Choroid plexus epithelial cell (primary cell): ENCODE measurements at places on chromosomes 7 and 10.

DNA sequence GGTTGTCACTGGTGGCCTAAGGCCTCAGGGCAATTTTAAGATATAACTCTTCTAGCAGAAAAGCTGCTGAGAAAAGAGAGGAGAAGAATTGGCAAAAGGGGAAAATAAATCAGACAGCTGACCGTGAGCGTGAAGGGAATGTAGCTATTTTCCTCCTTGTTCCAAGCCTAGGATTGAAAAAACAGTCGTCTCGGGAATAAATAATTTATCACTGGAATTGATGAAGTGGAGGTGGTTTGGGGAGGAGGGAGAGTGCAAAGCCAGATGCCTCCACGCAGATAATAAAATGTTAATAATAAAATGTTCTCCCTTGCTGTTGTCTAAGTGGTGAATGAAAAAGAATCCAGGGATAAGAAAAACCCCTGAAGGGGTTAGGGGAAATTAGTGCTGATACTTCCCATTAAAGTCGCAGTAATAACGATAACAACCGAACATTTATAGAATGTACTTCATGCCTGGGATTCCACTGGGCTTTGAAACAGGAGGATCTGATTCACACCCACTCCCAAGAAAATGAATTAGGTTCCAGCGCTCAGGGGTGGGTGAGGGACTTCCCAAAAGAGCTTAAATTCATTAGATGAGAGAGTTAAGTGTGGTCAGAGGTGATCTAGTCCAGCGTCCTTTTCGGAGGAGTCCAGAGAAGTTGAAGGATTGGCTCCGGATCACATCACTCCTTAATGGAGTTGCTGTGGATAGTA lies 27.3 kb downstream of the BAMBI start:
- DNase-seq: no peak

- no peak for DNase-seq
Measured at GRCh38 chr7:118286131-118286530, 61.6 kb downstream of the ANKRD7 start.

DNA sequence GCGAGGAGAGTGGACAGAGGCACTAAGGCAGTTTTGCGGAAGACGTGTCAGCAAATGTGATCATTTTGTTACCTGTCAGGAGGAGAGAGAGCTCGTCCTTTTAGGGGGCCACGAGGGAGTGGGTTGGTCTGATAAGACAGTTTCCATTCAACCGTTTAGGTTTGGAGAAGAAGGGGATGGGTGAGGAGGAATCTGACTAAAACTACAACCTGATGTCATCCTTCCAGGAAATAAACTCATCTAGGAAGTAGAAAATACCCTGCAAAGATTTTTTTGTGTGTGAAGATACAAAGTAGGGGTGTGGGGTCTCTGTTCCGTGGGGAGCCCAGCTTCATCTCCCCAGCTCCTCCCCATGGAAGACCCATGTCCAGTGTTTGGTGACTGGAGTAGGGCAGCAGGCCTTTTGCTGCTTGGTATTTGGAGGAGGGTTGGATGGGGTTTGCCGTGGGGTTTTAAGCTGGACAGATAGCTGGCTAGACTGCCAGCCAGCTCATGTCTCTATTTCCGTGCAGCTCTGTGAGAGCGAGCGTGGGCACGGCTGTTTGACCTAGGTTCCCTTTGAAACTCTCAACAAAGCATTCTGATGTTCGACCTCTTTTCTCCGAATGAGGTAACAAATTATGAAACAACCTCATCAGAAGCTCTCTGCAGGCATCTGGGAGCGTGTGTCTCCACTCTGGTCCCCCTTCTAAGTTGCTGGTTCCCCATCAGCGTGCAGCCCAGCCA lies 136.0 kb upstream of the TCF7L2 start:
- no peak for DNase-seq

DNA sequence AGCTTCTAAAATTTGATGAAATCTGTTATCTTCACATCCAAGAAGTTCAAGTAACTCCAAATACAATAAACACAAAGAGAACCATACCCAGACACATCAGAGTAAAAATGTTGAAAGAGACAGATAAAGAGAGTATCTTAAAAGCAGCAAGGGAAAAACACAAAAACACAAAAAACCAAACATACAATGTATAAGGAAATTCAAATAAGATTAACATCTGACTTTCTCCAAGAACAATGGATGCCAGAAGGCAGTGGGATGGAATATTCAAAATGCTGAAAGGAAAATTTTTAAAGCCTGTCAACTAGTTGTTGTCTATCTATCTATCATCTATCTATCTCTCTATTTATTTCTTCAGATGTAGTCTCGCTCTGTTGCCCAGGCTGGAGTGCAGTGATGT lies 72.4 kb upstream of the MKLN1 start:
- no peak for DNase-seq

GRCh38 chr7:108486291-108486966 lies 30.2 kb upstream of the NRCAM start:
- peak; percentile 72 for DNase-seq

DNA sequence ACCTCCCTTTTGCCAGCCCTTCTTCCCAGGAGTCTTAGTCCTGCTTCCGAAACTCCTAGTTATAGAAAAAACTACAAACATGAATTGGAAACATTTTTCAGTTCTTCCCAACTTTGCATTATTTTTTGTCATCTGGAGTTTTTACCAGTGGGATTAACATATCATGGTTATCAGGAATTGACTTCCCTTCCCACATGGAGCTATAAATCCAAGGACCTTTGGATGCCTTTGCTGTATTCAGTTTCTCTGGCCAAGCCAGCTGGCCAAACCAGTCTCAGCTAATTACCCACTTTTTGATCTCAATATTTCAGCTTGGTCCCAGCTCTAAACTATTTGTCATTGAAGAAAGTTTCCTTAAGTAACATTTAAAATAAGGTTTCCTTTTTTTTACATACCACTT lies 570.6 kb downstream of the SORCS1 start:
- no peak for DNase-seq

DNA sequence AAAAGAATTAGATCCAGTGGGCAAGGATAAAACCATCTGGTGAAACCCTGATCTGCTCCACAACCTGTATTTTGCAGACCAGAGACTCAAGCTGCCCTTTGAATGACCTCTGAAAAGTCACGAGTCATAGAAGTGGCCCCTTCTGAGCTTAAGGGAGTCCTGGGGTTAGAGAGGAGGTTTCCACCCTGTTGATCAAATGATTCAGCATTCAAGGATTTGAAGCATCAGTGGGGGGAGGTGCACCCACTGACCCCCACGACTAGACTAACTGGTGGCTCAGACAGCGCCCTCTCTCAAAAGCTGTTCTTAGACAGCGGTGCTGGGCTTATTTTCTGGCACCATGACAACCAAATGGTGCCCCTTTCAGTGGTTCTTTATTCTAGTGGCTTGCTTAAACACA lies 44.3 kb downstream of the PLCE1 start:
- peak; percentile 38 for DNase-seq

GRCh38 chr7:12768948-12769347 lies 81.5 kb downstream of the ARL4A start:
- DNase-seq: no peak

DNA sequence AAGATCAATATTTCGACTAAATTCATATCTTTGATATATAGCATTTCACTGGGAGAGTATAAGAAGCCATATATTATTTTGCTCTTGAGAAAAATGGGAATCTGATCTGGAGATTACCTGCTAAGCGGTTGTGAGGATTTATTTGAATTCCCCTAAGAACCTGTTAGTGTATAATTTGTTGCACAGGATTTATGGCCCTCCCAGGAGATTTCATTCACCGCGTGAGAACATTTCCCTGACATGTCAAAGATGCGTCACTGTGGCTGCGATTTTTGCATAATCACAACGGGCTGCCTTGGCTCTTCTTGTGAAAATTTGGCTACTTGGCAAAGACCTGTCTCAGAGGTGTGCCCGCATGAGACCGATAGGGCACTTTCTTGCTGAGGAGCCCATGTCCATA lies 184.7 kb upstream of the PFKP start:
- no peak for DNase-seq

DNA sequence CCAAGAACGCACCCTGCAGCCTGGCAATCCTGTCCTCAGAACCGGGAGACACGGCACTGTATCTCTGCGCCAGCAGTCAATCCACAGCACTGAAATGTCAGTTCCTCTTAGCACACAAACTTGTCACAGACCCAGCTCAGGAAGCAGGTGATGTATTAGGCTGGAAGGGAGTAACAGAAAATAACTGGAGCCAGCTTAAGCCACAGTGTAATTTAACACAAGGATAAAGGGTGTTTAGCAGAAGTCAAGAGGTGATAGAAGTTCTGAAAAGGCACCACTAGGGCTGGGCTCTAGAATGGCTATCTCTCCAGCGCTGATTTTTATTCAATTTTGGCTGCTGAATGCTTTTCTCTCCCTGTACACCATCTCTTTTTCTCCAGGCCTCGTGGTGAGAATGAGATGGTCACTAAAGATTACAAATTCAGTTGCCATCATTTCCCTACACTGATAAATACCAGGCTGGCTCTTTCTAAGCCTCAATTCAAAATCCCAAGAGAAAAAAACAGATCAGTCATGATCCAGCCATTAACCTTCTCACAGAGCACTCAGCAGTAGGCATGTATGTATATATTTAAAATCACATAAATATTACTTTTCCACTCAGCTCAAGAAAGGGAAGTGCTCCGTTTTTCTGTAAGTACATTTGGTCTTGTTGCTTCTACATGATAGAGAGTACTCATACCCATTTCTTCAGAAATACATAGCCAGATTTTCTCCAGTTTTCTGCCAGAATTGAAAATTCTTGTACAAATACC lies 102.7 kb upstream of the PRSS1 start:
- no peak for DNase-seq

DNA sequence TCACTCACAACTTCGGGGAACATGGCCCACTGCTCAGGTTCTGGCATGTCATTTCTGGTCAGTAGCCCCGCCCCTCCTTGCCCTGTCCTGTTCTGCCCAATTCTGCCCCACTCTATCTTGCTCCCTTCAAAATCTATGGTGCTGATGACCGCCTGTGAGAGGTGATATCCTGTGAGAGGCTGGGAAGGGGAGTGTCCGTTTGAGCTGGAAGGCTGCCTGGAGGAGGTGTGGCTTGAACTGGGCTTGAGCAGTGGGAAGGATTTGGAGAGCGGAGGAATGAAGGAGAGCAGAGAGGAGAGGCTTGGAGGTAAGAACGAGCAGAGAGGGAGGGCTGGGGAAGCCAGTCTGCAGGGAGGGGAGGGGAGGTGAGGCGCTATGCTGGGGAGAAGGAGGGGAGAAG lies 145.3 kb downstream of the RPS24 start:
- peak; percentile 27 for DNase-seq

- peak; percentile 57 for DNase-seq
Measured at GRCh38 chr10:73183667-73184281, 15.9 kb downstream of the FAM149B1 start.

- peak; percentile 65 for DNase-seq
Measured at GRCh38 chr10:18104223-18104872, 35.9 kb upstream of the CACNB2 start.

- no peak for DNase-seq
Measured at GRCh38 chr10:24959382-24959730, 7.0 kb upstream of the PRTFDC1 start.

DNA sequence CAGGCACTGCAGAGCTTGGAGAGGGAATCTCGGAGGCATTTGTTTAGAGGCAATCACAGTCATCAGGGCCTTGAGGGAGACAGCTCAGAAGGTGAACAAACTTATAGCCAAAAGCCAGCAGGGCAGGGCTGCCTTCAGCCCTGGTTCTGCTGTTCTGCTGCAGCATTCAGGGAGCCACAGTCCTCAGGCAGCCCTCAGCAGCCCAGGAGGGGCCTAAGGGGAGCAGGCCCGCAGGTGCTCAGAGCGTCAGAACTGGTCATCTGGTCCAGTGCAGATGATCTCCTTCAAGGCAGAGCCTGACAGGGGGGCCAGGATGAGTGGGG lies 84.7 kb downstream of the ARHGAP22 start:
- no peak for DNase-seq

DNA sequence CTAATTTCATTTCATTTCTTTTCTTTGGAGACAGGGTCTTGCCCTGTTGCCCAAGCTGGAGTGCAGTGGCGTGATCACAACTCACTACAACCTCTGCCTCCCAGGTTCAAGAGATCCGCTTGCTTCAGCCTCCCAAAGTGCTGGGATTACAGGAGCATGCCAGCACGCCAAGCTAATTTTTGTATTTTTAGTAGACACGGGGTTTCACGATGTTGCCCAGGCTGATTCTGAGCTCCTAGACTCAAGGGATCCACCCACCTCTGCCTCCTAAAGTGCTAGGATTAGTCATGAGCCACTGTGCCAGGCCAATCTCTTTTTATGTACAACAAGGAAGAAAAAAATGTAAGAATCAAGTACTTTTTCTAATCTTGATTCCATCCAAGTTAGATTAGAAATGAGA lies 10.7 kb upstream of the KMT2E start:
- peak; percentile 77 for DNase-seq

- no peak for DNase-seq
Measured at GRCh38 chr7:39172137-39172536, 194.4 kb downstream of the POU6F2 start.

DNA sequence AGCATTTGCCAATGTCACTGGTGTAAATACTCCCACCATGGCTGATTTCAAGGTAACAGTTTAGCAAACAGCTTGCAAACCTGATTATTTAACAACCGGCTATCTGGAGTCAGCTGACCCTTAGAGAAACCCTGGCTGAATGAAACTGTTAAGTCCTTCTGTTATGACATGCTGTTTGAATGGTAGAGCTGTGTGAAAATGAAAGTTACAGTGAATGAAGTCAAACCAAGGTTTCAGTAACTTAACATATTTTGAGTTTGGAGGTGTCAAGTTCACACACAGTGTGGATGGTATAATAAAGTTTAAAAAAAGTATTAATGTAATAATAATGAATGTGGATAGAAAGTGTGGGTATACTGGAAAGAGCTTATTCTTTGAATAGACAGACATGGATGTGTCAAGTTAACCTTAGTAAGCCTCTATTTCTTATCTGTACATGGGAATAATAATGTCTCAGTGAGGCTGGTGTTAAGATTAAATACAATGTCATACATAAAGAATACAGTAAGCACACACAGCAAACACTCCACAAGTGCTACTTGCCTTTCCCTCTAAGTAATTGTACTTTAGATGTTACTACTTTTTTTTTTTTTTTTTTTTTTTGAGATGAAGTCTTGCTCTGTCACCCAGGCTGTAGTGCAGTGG lies 150.4 kb downstream of the TAX1BP1 start:
- DNase-seq: no peak

DNA sequence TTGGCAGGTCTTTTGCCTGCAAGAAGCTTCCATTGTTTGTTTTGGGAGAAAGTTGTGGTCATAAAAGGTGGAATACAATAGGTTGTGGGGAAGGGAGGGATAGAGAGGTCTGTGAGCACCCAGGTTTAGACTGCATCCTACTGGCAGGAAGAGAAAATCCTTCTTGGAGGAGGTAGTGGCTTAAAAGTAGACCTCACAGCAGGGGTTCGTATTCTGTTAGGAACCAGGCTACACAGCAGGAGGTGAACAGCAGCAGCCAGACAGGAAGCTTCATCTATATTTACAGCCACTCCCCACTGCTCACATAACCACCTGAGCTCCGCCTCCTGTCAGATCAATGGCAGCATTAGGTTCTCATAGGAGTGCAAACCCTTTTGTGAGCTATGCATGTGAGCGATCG lies 245.3 kb downstream of the NSUN6 start:
- peak; percentile 23 for DNase-seq

- peak; percentile 97 for DNase-seq
Measured at GRCh38 chr7:102933763-102934162, 21.0 kb downstream of the LRRC17 start.
